ENCODE measurements at places on chromosomes 5 and 9. TPM values are rescaled to one million over a fixed set of nuclear protein-coding genes. Genes with fewer than 3 reads are reported as not detected.

DNA sequence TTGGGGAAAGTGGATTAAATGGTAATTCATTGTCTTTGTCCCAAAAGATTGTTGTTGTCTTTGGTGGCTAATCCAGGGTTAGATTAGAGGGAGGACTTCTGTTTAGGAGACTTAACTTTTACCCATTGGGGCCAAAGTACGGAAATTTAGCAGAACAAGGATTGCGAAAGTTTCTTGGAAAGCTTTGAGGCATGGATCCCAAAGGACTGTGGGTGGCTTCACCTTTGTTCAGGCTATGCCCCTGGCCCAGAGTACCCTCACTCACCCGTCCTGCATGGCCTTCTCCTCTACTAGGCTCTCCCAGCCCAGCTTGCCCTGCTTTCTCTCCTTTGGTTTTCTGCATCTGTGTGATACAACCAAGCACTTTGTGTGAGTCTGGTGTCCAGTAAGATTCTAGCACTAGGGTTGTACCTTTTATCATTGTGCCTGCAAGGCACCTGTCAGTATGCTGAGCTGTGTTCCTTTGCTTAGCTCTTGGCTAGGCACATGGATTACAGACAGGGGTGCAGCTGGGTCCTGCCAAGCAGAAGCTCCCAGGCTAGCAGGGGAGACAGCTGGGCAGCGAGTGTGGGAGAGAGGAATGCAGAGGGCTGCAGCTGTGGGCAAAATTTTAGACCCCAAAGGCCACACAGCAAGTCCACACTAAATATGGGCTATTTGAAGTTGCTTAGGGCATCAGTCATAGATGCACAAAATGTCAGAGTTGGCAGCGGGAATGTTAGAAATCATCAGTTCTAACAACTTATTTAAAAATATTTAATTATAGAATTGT is 3.2 kb downstream of the PPARGC1B start:
- DNase-seq, result no peak

GRCh38 chr5:2538169-2538568 is 213.3 kb downstream of the IRX2 start:
- DNase-seq, result no peak

GRCh38 chr5:178284996-178285395 is 52.4 kb upstream of the PHYKPL start:
- DNase-seq, result no peak

DNA sequence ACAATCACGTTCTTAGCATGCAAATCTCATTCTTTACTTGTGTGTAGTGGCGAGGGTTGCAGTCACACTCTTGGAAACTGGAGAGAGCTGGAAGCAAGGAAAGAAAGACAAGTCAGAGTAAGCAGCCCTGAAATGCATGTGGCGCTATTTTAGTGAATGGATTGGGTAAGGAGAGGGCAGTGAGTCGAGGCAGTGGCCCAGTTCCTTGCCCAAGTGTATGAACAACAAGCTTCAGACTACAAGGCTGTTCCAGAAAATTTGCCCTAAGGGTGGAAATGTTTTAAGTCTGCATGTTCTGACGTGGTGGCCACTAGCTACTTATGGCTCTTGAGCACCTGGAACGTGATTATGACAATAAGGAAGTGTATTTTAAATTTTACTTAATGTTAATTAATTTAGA is 59.4 kb upstream of the PTPN3 start:
- DNase-seq, result no peak

- DNase-seq, result no peak
These were observed 110.4 kb downstream of the TRPM6 start for GRCh38 chr9:74777136-74777879.

GRCh38 chr9:69671311-69671878 is 776 bp downstream of the APBA1 start:
- DNase-seq, result peak; percentile 87

Gene BSPRY
- 0.19 TPM for total RNA-seq

Gene DMRT3
- total RNA-seq, result 1.1 TPM

Gene LHX3
- not detected for total RNA-seq

Gene PLAC8L1
- total RNA-seq, result 1.5 TPM
